Endothelial cell (in vitro differentiated cells): ENCODE measurements at places on chromosomes 5 and 9. TPM values are rescaled to one million over a fixed set of nuclear protein-coding genes. Genes with fewer than 3 reads are reported as not detected.

OLFML2A gene
- total RNA-seq, result 18.2 TPM

SPINK1 gene
- not detected for total RNA-seq

PCDHB2 gene
- total RNA-seq, result 44.9 TPM

CDH10 gene
- 15.8 TPM for total RNA-seq

ZNF169 gene
- total RNA-seq, result 4.9 TPM

C5orf52 gene
- not detected for total RNA-seq

KIF27 gene
- 6.5 TPM for total RNA-seq

OSMR gene
- 17.4 TPM for total RNA-seq

PCDHA1 gene
- total RNA-seq, result 0.13 TPM

LHX3 gene
- total RNA-seq, result not detected

SLCO6A1 gene
- 0.51 TPM for total RNA-seq

KLF9 gene
- total RNA-seq, result 0.87 TPM

INSL4 gene
- total RNA-seq, result not detected

NR2F1 gene
- total RNA-seq, result 2.1 TPM
